ENCODE measurements at places on chromosomes 4 and X.

- no peak for DNase-seq
Observed at GRCh38 chr4:185895866-185896265, 83.9 kb upstream of the SORBS2 start.

DNA sequence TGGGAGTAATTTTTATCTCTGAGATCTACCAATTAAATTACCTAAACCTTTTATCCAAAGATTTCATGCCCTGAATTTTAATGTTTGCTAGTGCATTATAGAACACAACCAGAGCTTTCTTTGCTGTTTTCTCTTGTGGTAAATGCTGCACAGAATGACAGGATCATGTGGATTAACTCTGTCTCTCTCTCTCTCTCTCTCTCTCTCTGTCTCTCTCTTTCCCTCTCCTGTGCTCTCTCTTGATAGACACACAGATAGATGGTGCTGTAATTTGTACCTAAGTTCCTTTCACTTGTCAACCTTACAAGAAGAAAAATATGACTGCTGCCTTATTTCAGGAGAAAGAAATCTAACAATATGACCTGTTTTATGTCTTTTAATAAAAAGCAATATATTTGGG, 211.2 kb upstream of the WDFY3 start:
- no peak for DNase-seq

GRCh38 chrX:114611018-114611619, 27.2 kb downstream of the HTR2C start:
- no peak for DNase-seq

DNA sequence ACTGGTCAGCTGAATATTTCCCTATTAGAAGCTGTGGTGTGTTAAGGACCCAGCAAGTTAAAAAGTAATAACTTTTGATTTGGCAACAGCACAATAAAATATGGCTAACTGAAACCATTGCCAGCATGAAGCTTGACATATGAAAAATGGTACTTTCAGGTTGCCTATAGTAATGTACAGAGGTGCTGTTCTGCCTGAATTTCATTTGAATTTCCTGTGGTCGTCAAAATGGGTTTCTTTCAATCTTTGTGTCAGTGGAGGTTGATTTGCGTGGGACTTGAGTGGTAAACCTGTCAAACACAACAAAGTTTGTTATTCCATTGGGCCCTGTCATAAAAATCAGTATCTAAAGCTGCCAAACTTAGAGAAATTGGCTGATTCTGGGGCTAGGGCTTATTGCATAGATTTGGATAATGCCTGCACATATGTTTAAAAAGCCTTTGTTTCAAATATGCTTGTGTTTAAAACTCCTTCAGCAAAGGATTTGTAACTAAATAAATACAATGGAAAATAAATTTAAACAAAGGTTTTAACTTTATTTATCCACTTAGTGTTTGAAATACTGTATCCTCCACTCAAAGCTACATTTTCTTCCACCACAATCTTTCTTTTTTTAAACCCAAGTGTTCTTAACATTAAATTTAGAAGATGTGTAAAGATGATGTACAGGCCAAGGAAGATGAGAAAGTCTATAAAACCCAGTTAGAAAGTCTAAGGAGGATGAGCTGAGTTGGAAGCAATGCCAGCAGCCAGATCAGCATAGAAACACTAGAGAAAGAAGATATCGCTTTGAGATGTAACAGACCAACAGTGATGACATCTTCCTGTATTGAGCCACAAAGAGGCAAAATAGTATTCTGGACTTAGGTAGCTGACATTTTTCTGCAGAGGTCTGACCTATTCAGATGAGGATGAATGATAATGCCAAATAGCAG, 134.8 kb upstream of the GIMD1 start:
- DNase-seq = no peak

DNA sequence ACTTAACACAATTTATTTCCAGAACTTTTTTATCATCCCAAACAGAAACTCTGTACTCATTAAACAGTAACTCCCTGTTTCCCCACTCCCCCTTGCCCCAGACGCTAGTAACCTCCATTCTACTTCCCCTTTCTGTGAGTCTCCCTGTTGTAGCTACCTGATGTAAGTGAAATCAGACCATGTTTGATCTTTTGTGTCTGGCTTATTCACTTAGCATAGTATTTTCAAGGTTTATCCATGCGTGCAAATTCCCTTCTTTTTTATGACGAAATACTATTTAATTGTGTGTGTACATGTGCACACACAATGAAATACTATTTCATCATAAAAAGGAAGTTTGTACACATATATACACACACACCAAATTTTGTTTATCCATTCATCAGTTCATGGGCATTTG, 5.2 kb downstream of the PKD2 start:
- DNase-seq = no peak

DNA sequence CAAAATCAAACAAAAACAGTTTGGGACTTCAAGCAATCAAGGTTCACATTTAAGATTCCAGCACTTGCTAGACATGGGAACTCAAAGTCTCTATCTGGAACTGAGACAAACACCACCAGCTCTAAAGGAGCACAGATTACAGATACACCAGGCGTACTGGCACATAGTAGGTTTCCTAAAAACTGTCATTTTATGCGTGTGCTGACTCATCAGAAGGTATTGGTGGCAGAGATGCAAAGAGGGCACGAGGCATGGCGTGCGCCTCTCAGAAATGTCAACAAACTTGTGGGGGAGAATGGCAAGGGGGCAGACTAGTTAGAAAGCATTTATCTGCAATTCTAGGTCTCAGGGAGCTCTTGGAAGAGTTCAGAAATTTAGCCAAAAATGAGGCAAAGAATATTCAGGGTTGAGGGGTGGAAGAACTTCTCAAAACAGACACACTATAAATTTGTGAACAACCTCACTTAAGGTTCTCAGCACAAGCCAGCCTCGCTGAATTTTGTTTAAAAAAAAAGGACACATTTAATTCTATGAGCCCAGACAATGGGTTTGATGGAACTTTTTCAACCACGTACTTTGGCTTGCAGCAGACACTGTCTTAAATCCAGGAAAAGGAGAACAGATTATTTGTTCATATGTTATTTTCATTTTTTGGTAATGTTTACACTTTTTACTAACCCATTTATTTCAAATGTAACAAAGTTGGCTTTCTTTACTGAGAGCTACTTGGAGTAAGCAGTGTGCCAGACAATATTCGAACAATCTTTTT, 100.0 kb downstream of the SHISA3 start:
- DNase-seq = no peak

DNA sequence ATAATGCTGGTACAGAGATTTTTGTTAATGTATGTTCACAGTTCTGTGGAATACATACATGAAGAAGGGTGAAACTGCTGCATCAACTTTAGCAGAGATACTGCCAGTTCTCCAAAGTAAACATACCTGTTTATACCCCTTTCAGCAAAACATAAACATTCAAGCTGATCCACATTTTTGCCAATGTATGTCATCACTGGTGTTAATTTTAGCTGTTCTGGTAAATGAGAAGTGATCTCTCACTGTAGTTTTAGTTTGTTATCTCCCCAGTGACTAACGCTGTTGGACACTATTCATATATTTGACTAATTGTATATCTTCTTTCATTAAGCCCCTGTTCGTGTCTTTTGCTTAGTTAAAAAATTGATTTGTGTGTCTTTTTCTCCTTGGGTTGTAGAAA, 82.0 kb downstream of the HAUS3 start:
- DNase-seq = no peak

- DNase-seq = no peak
Observed at GRCh38 chr4:145048817-145049216, 49.2 kb downstream of the ANAPC10 start.

DNA sequence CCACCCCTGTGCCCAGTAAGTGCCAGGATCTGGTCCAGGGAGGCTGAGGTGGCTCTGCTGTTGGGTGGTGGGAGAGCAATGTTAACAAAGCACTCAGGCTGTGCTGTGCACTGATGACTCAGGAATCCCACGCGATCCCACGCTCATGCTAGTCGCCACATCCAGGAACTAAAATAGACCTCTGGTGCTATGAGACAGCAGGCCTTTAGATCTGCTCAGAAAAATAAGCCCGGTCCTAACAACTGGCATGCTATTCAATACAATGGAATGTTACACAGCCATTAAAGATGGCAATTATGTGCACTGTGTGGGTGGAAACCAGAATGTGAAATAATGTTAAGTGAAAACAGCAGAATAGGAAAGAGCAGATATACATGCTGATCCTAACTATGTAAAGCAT, 26.0 kb downstream of the ARL13A start:
- no peak for DNase-seq

GRCh38 chr4:780716-781492, 45.0 kb downstream of the CPLX1 start:
- DNase-seq = no peak

DNA sequence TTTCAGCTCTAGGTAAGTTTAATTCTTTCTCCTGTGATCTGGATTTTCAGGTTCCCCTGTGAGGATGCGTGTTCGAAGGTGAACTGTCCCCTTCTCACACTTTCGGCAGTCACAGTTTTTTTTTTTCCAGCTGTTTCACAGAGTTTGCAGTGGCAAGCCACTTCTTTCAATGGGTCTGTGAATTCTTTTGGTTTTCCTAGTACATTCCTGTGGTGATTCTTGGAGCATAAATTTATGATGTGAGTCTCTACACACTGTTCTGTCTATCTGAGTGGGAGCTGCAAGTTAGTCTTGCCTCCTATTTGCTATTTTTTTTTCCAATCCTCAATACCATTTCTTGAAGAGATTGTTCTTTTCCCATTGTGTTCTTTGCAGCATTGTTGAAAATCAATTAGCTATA, 595.5 kb downstream of the RAPGEF2 start:
- no peak for DNase-seq

DNA sequence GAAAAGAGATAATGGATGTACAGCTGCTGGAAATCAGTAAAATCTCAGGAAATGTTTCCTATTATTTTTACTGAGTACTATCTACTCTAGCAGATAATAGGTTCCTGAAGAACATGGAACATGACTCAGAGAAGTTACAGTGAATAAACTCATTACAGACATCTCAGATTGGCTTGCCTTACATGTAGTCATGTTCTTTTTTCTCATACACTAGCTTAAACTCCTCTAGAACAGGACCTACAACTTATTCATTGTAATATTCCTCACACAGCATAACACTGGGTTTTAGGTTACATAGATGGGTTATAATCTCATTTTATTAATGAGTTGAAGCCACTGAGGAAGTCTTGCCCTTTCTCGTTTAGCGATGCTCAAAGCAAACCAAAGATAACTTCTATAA, 86.9 kb upstream of the BMP2K start:
- no peak for DNase-seq

GRCh38 chr4:121096629-121097028, 24.3 kb upstream of the NDNF start:
- no peak for DNase-seq

- DNase-seq = no peak
Observed at GRCh38 chrX:134640914-134641313, 17.4 kb downstream of the PLAC1 start.

GRCh38 chrX:64758047-64758446, 218.2 kb downstream of the ZC4H2 start:
- DNase-seq = no peak

DNA sequence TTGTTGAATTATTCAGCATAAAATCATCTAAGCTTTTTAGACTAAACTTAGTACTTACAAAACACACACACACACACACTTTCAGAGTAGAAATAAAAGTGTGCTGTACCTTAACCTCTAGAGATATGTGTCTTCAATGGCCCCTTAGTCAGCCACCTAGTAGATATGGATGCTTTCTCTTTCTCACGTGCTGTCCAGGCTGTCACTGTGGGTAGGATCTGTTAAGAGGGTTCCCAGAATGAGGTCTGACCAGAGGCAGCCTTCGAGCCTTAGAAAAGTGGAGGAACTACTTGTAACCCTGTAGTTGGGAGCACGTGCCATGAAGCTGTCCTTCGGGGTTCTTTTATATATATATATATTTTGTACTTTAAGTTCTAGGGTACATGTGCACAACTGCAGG, 117.9 kb downstream of the COL4A5 start:
- no peak for DNase-seq

GRCh38 chrX:65522739-65523372, 11.7 kb downstream of the LAS1L start:
- DNase-seq = no peak

DNA sequence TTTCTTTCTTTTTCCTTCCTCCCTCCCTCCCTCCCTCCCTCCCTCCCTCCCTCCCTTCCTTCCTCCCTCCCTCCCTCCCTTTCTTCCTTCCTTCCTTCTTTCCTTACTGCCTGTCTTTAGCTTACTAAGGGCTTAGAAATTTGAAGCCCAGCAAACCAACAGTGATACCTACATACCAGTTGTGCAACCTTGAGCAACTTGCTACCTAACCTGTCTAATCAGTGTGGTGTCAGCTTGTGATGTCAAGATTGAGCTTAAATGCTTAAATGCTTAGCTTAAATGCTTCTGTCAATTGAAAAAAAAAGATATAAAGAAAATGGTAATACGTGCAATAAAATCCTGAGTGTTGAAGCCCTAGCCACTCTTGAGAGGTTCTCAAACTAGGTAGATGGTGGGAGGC, 728.6 kb downstream of the TRIML1 start:
- no peak for DNase-seq

- DNase-seq = no peak
Observed at GRCh38 chrX:65744965-65745364, 77.5 kb downstream of the MSN start.

DNA sequence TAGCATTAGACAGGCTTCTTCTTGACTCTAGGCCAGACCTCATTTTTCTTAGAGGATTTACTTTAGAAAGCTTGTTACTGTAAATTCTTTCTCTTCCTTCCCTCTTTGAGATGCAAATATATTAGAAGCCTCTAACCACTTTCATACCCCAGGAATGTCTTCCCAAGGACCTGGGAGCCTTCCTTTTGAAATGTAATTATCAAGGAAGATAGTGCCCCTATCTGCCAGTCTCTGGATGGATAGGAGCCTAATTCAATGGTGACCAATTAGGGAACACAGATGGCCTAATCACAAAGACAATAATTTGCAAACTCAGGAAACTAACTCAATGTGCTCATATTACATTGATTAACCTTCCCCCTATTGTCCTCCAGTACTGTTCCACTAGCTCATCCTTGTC, 145.6 kb upstream of the DCAF8L1 start:
- no peak for DNase-seq

GRCh38 chr4:156186111-156186510, 232.4 kb upstream of the CTSO start:
- DNase-seq = no peak

DNA sequence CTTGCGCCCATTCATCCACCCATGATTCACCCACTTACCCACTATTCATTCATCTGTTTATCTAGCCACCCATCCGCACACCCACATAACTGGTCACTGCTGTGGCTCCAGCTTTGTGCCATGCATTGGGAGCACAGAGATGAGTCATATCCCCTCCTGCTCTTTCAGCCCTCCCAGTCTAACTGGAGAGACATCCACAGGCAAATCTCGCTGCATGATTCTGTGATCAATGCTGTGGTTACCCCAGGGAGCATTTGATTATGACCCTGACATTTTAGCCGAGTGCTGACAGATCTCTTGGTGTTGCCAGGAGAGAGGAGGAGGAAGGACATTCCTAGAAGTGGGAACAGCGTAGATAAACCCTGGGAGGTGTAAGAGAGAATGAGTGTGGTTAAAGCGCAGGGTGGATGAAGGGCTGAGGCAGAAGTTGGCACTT, 10.4 kb upstream of the PORCN start:
- DNase-seq = no peak

DNA sequence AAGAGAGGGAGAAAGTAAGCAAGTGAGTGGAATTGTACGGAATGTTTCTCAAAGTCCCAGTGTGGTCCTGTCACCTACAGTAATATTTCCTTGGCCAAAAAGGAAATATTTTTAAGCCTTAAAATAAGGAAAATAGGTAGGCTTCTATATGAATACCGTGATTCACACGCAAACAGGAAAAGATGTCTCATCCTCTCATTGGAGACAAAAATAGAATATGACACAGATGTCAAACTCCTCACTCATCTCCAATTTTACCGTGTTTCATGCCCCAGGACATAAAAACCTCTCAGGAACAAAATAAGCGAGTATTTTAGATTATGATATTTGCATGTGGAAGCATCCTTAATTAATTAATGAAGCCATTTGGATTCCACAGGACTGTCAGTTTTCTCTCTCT, 1269.5 kb downstream of the RAPGEF2 start:
- no peak for DNase-seq

Data from stimulated activated CD8-positive, alpha-beta memory T cell treated with anti-CD3 and anti-CD28 coated beads, Interleukin-7, amount 100 ng/mL, for 1 hour (primary cell).